Activated T-helper 1 cell treated with anti-CD3 and anti-CD28 coated beads, Interleukin-12 subunit alpha, Interleukin-12 subunit beta, Interleukin-2, Interleukin-4 antibody, amounts not matched to agents 30 ng/mL and 10 ng/mL and 1 ng/mL, durations not matched to agents 14 hours and 24 hours and 36 hours (primary cell): ENCODE measurements at places on chromosomes 1 and 21. TPM values are rescaled to one million over a fixed set of nuclear protein-coding genes. Genes with fewer than 3 reads are reported as not detected.

GRCh38 chr1:111369645-111370044 is 57.9 kb downstream of the OVGP1 start:
- no peak for DNase-seq

Gene KPRP
- not detected in 2 replicates for total RNA-seq

DNA sequence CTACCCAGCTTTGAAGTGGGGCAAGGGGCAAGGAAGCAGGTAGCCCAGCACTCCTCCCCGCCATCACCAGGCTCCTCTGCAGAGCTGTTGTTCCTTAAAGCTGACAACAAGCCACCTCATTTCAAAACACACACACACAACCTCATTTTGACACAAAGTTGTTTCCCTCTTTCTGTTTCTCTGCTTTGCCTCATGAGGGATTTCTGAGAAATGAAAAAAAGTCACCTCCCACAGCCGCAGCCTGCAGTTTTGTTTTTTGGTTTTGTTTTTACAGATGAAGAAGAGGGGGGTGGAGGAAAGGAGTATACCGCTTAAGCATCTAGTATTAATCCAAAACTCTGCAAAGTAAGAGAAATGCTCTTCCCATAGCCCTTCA is 12.1 kb downstream of the MCL1 start:
- DNase-seq, result peak; percentile 75

- no peak for DNase-seq
Measured at GRCh38 chr21:21001591-21002100, 3.4 kb downstream of the NCAM2 start.

- DNase-seq, result no peak
Measured at GRCh38 chr1:20660363-20660762, 806 bp downstream of the DDOST start.

DNA sequence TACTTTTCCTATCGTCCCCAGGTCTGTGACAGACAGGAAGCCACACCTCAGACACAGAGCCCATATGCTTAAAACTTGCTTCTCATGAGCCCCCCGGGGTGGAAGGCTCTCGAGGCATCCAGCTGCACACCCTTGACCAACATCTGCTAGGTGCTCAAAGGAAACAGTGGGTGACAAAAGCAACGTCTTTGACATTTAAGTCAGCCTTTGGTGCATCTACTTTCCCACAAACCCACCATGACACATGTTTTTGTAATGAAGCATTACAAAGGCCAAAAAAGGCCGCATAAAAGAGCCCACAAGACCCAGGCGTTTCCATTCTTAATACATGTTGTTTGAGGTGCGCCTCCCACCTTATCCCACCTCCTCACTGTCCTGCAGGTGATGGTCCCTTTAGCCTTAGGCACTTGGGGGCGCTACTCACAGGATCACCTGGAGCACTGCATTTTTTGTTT is 11.8 kb upstream of the FASLG start:
- DNase-seq, result no peak

Gene IVL
- not detected in 2 replicates for total RNA-seq

DNA sequence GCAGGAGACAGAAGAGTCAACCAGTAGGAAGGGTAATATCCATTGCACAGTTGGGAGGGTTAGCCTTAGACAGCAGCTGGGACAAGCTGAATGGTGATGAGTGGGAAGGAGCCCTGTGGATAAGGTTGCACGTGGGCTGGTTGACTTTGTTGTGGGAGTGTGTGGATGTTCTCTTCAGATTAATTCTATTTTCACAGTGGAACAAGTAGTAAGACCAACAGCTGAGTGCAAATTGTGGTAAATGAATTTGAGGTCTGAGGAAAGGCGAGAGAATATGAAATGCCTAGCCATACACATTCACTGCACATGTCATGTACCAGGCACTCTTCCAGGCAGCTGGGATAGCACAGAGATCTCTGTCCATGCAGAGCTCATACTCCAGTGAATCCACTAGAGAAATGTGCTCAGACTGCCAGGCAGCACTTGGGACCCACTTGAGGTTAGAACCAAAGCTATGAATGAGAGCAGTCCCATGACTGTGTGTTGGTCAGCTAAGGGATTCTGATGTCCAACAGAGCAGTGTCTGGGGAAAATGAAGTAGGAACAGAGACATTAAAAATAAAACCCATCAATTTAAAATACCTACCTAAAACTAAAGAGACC is 25.2 kb upstream of the VTCN1 start:
- DNase-seq, result no peak

GRCh38 chr1:43834280-43835081 is 99.1 kb upstream of the ARTN start:
- DNase-seq, result no peak

Gene OVAAL
- total RNA-seq, result not detected in 2 replicates

DNA sequence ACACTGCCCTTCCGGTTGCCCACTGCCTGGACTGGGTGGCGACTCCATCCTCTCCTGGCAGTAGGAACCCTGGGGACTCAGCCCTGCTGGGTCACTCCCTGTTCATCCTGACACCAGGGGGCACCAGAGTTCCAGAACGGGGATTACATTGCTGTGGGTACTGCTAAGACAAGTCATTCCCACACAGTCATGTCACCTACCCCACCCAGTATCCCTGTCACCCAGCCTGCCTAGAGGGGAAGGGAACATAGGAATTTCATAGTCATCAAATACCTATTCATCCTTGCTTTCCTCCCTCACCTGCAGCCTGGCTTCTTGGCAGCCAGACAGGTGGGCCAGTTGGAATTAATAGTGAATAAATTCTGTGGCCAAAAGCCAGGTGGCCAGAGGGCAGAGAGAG is 9.8 kb upstream of the SFN start:
- peak; percentile 53 for DNase-seq

DNA sequence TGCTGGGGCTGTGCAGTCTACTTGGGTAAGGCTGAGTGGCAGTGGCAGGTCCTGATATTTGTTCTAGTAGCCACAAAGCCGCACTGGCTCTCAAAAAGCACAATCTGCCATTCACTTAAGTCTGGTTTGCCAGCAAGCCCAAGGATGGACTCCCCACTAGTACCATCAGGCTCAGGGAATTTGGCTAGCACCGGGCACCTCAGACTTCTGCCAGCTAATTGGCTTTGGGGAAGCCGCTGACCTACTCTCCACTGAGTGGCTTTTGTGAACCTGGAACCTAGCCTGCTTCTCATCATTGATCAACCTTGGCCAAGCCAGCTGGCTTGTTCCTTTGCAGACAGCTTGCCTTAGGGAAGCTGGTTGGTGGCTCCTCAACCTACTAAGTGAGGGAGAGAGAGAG is 83.1 kb downstream of the ESRRG start:
- DNase-seq, result no peak

Gene SPATA21
- not detected in 2 replicates for total RNA-seq

- DNase-seq, result no peak
Measured at GRCh38 chr1:157274698-157275534, 136.7 kb upstream of the ETV3 start.

- DNase-seq, result no peak
Measured at GRCh38 chr1:58619286-58620054, 42.4 kb upstream of the TACSTD2 start.

Gene SLC35F3
- total RNA-seq, result 7.9 and 8.2 TPM in 2 replicates

Gene AADACL4
- not detected in 2 replicates for total RNA-seq

Gene IL19
- total RNA-seq, result not detected in 2 replicates

- DNase-seq, result no peak
Measured at GRCh38 chr1:91012196-91012595, 9.6 kb downstream of the ZNF644 start.

- DNase-seq, result no peak
Measured at GRCh38 chr1:228898582-228898992, 163.3 kb downstream of the RHOU start.

DNA sequence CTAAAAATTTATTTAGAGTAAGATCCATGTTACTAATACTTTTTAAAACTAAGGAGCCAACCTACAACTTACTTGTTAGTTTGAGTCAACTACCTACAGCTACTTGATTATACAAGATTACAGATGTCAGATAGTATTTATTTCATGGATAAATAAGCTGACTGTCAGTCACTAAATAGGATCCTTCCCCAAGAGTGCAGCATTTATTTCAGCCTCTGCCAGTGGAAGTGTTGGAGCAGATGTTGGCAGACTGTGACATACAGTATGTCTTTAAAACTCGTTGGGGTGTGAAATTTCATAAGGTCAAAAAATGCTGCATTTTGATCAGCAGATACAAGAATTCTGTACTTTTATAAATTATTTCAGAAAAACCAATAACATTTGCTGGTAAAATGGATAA is 156.2 kb downstream of the AKT3 start:
- DNase-seq, result no peak

Gene VSIG8
- total RNA-seq, result not detected in 2 replicates

DNA sequence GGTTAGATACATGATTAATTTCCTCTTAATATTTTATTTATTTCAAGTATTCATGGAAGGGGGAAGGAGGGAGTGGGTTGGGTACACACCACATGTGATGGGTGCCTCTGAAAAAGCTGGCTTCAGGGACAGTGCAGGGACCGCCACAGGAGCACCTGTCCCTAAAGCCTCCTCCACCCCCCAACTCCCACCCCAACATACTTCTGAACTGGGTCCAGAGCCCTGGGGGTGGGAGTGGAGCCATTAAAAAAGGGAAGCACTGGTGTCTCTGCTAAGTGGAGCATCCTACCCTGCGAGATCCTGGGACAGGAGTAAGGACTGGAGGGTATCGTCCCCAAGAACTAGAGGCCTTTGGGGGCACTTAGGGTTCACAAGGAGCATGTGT is 5.6 kb upstream of the CLEC20A start:
- no peak for DNase-seq

Gene PFDN2
- 147 and 164 TPM in 2 replicates for total RNA-seq

DNA sequence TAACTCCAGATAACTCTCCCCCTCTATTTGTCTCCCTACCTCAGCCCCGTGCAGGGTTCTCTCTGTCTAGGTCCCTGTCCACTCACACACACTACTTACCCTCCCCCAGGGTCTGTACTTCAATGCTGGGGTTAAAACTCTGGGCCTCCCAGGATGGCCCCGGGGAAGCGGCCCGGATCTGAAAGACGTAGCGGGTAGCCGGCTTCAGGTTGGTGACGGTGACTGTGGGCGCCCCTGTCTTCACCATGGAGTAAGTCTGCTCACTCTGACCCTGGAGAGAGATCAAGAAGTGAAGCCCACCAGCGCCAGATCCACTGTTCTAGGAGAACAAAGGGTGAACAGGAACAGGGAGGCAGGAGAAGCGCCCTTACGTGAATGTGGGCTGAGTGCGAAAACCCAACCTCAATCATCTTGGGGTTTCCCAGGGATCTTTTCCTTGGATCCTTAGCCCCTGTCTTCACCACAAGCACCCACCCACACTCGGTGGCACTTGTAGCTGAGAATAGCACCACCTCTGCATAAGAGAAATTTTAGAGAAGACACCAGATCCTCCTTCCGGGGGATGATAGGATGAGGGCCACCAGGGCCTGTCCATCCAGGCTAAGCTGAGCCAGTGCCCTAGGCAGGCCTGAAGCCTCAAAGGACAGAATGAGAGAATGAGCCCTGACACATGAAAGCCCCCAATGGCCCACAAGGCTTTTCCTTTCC is 33.5 kb downstream of the EPHA10 start:
- no peak for DNase-seq

- DNase-seq, result no peak
Measured at GRCh38 chr1:151175041-151175741, 590 bp downstream of the TMOD4 start.

GRCh38 chr1:244010703-244011123 is 40.4 kb upstream of the ZBTB18 start:
- no peak for DNase-seq

DNA sequence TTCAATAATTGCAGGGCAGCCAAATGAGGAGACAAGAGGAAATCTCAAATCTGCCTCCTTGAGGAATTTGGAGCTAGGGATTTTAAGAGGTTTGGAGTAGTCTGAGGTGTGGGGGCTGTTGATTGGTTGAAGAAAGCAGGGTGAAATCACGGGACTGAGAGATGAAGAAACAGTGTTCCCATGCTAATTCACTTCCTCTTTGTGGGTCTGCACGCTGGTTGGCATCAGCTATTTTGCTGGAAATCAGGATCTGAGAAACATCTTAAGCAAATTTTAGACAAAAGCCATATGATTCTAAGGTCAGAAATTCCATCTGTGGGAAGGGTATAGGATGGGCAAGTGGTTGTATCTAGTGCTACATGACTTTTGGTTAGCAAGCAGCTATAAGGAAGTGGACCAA is 107.1 kb upstream of the PAXBP1 start:
- DNase-seq, result no peak

DNA sequence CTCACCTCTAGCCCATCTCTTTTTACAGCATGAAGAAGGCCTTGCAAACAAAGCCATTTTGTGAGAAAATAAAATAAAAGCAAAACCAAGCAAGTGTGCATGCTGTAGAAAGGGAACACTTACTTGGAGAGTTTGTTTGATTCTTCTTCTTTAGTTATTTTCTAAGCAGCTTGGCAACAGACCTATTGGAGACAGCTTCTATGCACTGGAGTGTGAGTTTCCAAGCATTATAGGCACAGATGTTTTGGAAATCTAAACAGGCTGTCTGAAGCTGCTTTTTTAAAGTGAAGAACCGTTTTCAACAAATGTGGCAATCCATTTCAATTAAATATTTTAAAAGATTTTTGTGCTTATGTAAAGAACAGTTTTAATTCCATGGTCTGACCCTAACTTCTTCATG is 76.6 kb downstream of the NGF start:
- DNase-seq, result no peak

Gene PLEKHA6
- total RNA-seq, result 0.05 and 0.21 TPM in 2 replicates

Gene TMEM52
- 0.99 and 1.5 TPM in 2 replicates for total RNA-seq
